ENCODE measurements at places on chromosomes 7 and 10. TPM values are rescaled to one million over a fixed set of nuclear protein-coding genes. Genes with fewer than 3 reads are reported as not detected.

Gene CELF2
- 90.1 TPM for polyA plus RNA-seq

Gene CEP55
- 6.0 TPM for polyA plus RNA-seq

Gene NKX2-3
- 0.97 TPM for polyA plus RNA-seq

Gene ZNF277
- 25.4 TPM for polyA plus RNA-seq

Gene IKZF1
- polyA plus RNA-seq = 3.2 TPM

Gene OR2A5
- not detected for polyA plus RNA-seq

Gene PTPRN2
- polyA plus RNA-seq = 2.0 TPM

Gene SLC26A5
- polyA plus RNA-seq = 0.14 TPM

All from hindlimb muscle (tissue), 1 donor.